ENCODE measurements at places on chromosomes 6 and 20.
A peak's percentile ranks its signal among the peaks of the same experiment; 100 is the strongest.

DNA sequence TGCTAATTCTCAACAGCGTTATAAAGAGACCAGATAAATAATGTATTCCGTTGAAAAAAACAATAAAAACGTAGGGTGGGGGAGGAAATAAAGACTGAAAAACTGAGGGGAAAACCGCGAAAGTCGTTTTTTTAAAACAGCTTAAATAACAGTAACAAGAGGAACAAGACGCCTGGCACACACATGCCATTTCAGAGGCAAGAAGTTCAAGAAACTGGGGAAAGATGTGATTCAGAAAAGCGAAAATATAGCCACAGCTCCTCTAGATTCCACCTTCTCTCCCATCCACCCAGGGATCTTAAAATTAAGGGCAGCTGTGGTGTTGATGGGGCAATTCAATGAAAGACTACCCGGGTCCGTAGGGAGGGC lies 1.3 kb downstream of the EPB41L2 start:
- DNase-seq: peak; percentile 17

GRCh38 chr6:132286298-132287019 lies 114.8 kb downstream of the MOXD1 start:
- DNase-seq: no peak

DNA sequence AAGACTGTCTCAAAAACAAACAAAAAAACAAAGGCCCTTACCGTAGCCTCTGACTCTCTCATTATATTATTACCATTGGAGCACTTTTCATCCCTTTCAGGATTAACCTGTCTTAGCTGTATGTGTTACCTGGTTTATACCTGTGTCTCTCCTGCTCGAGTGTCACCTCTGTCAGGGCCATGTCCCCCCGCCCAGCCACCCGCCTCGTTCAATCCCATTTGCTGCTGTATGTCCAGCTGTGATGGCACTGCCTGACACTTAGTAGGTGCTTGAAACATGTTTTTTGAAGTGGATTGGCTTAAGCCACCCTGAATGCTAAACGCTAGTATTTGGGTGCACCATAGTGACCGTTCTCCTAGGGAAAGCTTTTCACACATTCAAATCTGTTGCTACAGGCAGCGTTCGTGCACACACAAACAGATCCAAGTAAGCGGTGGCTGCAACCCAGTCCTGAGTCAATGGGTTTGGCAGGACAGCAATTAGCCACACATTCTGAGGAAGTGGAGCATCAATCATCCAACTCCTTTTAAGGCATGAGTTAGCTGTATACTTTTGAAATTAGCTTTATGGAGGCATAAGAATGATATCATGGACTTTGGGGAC lies 98.9 kb upstream of the ZNF217 start:
- no peak for DNase-seq

- no peak for DNase-seq
Observed at GRCh38 chr6:2184700-2185455, 60.5 kb downstream of the GMDS start.

DNA sequence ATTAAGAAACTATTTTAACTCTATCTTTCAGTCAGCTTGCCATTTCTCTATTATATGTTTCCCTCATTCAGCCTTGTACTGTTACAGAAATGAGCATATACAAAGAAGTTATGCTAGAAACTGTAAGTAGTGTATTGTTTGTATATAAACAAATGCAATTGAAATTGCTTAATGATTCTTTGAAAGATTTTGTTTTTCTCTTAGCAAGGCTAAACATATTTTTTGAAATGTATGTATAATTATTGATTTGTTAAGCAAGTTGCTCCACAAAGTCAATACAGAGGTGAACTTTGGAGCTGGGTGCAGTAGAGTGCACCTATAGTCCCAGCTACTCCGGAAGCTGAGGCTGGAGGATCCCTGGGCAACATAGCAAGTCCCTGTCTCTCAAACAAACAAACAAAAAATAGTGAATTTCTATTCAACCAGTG lies 253.6 kb downstream of the RNGTT start:
- no peak for DNase-seq

DNA sequence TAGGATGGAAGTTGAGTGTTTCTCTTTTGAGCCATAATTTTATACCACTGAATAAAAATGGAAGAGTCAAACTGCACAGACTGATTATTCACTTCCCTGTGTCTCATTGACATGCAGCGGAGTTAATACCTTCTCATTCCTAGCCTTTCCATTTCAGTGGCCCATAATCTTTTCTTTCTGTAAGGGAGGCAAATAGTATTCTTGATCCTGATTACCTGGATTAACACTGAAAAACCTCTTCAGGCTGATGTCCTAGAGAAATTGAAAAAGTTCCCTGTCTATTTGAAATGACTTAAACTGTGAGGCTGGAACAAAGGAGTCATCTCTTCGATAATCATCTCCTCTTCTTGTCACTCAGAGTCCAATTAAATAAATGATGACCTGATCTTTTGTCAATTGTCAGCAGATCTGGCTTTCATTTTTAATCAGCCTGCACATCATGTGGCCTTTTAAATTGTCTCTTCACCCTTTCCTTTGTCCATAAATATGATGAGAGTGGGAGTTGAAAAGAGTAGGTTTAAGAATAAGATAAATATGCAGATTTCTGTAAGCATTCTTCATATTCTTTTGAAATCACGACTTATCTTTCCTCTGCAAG lies 713.0 kb downstream of the EPM2A start:
- DNase-seq: no peak

GRCh38 chr6:38631186-38631783 lies 8.4 kb downstream of the BTBD9 start:
- no peak for DNase-seq

DNA sequence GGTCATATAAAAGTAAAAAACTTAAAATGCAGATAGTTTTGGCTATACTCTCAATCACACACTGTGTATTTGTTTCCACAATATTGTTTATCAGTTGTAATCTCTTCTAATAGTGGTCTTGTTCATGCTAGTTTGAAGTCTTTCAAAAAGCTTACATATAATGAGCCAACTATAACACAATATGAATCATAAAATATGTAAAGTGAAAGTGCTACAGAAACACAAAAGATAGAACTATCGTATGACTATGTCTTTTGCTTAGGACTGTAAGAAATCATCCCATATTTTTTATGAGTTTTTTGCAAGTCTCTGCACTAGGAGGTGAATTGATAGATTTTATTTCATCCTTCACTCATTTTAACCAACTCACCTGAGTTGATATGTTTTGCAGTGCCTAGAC lies 136.0 kb downstream of the MMUT start:
- DNase-seq: no peak

GRCh38 chr20:1427457-1428054 lies 34.7 kb upstream of the FKBP1A start:
- DNase-seq: no peak

- DNase-seq: no peak
Observed at GRCh38 chr6:139778106-139778505, 403.7 kb upstream of the CITED2 start.

DNA sequence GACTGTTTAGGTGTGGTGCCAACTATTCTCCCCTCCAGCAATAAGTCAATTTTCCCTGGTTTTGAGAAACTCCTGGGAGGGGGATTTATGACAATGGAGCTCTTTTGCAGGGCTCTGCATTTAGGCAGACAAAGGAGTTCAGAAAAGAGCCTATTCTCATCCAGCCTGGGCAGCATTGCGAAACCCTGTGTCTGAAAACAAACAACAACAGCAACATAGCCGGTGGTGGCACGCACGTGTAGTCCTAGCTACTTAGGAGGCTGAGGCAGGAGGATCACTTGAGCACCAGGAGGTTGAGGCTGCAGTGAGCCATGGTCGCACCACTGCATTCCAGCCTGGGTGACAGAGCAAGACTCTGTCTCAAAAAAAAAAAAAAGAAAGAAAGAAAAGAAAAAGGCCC lies 6.4 kb downstream of the CLPS start:
- DNase-seq: no peak

GRCh38 chr6:79277109-79277508 lies 42.6 kb upstream of the HMGN3 start:
- no peak for DNase-seq

- DNase-seq: no peak
Observed at GRCh38 chr6:8013763-8014162, 50.4 kb downstream of the BLOC1S5 start.

- no peak for DNase-seq
Observed at GRCh38 chr6:48378884-48379407, 267.9 kb upstream of the PTCHD4 start.

GRCh38 chr6:11536795-11537194 lies 754 bp upstream of the TMEM170B start:
- no peak for DNase-seq

GRCh38 chr6:160791981-160792418 lies 90.0 kb downstream of the PLG start:
- DNase-seq: no peak

- DNase-seq: no peak
Observed at GRCh38 chr20:34269996-34270627, 28.9 kb downstream of the ASIP start.

DNA sequence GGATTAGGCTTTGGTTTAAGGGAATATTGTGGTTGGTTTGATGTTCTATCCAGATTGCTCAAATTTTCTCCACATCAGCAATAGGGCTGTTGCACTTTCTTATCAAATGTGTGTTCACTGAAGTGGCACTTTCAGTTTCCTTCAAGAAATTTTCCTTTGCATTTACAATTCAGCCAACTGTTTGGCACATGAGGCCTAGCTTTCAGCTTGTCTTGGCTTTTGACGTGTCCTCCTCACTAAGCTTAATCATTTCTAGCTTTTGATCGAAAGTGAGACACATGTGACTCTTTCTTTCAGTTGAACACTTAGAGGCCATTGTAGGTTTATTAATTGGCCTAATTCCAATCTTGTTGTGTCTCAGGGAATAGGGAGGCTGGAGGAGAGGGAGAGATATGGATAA lies 104.8 kb downstream of the FLRT3 start:
- no peak for DNase-seq

DNA sequence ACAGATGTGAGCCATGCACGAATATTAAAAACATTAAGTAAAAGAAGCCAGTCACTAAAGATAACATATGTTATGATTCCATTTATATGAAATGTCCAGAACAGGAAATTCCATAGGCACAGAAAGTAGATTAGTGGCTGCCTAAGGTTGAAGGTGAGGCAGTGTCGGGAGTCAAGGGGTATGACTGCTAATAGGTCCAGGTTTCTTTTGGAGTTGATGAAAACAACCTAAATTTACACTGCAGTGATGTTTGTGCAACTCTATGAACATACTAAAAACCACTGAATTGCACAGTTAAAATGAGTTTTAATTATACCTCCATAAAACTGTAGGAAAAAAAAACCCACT lies 14.4 kb downstream of the SRPK1 start:
- DNase-seq: no peak

GRCh38 chr6:4611429-4612129 lies 164.6 kb upstream of the CDYL start:
- no peak for DNase-seq

GRCh38 chr20:58233881-58234528 lies 5.6 kb upstream of the ANKRD60 start:
- DNase-seq: no peak

DNA sequence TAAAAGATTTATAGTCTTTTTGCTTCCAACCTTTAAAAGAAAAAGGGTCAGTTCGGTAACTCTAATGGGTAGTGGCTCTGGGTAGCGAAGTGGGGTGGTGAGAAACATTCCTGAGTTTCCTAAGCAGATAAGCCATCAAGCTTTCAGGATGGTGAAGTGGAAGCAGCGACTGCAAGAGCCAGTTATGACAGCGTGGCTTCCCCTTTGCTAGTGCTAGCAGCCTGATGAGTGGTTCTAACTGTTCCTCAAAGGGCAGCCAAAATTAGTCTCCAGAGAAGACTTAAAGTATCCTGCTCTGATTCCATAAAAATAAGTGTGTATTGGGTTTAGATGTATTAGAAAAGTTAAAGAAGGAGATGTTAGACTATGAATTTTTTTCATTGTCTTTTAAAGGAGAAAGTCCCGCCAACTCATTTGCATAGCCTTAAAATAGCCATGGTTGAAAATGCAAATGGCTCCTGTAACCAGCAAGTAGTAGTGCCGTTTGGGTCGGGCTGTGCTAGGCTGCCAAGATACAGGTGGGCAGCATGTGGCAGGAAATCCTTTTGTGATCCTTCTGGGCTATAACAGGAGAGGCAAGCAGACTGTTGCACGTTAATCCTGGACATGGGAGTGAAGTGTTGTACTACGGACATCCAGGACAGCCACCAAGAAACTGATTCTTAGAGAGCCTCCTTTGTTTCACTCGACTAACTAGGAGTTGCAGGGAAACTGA lies 18.0 kb downstream of the ELOVL2 start:
- no peak for DNase-seq

DNA sequence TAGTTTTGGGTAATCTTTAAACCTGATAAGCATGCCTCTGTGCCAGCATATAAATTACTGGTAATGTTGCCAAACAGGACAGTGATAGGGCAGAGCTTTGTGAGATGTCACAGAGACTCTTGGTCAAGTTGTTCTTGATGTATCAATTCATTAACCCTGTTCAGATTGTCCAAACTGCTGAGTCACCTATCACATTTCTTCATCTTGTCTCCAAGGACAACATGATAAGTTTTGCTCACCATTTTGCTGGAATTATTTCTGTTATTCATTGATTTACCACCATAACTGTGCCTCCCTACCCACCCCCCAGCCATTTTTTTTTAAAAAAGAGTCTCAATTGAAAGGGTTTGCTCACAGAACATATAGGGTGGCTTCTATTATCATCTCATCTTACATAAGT lies 19.5 kb upstream of the GMNN start:
- DNase-seq: no peak

DNA sequence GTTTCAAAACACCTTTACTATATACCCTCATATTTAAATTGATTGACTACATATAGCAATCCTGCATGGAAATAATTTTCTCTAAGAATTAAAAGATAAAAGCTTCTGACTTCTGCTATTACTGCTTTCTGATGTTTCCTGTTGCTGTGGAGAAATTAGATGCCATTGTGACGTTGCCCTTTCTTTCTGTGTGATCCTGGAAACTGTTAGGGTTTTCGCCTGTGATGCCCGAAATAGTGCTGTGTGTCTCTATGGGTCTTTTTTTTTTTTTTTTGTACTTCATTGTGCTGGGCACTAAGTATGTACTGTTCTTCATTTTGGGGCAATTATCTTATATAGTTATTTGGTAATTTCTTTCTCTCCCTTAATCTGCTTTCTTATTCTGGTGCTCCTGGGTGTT lies 205.0 kb downstream of the ARID1B start:
- peak; percentile 8 for DNase-seq

GRCh38 chr6:142045380-142046278 lies 87.1 kb upstream of the GJE1 start:
- peak; percentile 23 for DNase-seq

DNA sequence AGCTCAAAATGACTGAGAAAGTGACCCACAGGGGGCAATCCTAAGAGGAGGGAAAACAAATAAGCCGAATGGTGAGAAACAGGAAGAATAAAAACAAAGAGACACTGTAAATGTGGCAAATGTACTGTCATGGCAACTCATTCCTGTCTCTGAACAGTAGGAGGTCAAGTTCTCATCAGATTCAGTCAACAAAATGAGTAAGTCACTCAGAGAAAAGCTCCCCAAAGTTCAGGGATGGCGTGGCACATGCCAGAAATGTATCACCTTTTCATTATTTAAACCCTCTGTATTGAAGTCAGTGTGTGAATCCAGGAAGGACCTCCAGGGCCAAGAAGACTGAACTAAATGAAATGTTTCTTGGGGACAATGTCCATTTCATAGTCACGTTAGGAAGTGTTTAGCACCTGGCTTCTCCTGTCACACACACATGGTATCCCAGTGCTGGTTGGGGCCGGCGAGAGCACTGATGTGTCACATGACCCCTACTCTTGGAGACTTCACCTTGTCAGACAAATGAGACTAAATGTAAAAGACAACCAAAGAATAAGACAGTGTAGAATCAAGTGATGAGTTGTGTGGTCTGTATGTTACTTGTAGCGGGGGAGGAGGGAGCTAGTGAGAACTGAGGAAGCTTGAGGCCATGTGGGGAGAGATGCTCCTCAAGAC lies 20.7 kb downstream of the CNR1 start:
- DNase-seq: no peak
